Activated T-helper 2 cell treated with anti-CD3 and anti-CD28 coated beads, Interferon-gamma antibody, Interleukin-2, Interleukin-4, amounts not matched to agents 10 μg/mL and 5 μg/mL and 100 μg/mL, durations not matched to agents 14 hours and 24 hours and 36 hours (primary cell): ENCODE measurements at places on chromosomes 5 and 9.

- H3K27ac ChIP-seq: peak overlapping the region; percentile 54
- peak overlapping the region; percentile 94 for H3K4me3 ChIP-seq
- DNase-seq: no peak
- peaks cover 18% of the 10 kb centered on the region for H3K36me3 ChIP-seq
- peaks cover 25% of the 10 kb centered on the region for H3K4me1 ChIP-seq
These were observed 1.3 kb downstream of the RASA1 start for GRCh38 chr5:87268970-87269377.

DNA sequence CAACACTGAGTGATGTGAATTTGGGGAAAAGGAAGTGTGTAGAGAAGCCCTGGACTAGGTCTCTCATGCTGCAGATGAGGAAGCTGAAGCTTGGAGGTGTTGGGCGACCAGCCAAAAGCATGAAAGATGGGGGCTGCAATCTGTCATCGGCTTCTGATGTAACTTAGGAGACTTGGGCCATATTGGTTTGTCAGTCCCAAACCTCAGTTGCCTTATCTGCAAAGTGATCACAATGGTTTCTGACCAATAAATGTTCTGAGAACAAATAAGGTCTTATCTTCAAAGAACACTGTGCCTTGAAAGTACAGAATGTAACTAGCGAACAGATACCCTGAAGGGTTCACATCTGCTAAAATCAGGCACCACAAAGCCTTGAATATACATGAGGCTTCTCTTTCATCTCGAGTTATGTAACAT, 198.4 kb upstream of the NR3C1 start:
- DNase-seq: no peak
- H3K4me1 ChIP-seq: peaks cover 40% of the 10 kb centered on the region
- H3K4me3 ChIP-seq: no peak overlapping the region
- H3K36me3 ChIP-seq: peaks cover 13% of the 10 kb centered on the region
- no peak overlapping the region for H3K27ac ChIP-seq
- no peaks in the 10 kb centered on the region for H3K27me3 ChIP-seq

DNA sequence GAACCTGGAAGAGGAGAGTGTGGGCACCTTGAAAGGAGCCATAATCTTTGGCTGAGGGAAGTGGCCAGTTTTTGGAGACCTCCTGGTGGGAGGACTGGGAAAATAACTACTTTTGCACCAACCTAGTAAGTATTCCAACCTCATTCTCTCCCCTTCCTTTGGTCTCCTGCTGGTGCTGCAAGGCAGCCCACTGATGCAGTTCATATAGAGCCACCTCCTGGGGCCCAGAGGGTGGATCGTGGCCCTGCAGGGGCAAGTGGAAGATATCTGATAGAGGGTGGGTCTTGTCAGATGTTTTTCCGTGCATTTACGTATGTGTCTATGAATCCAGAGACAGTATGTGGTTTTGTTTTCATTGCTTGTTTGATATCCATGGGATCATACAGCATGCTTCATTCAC, 172.8 kb upstream of the PITX1 start:
- no peaks in the 10 kb centered on the region for H3K36me3 ChIP-seq
- no peak for DNase-seq
- H3K4me3 ChIP-seq: no peak overlapping the region
- H3K27ac ChIP-seq: no peak overlapping the region
- no peaks in the 10 kb centered on the region for H3K4me1 ChIP-seq
- H3K27me3 ChIP-seq: peaks cover 9% of the 10 kb centered on the region

- H3K27ac ChIP-seq: no peak overlapping the region
- peaks cover 17% of the 10 kb centered on the region for H3K27me3 ChIP-seq
- no peak for DNase-seq
- peaks cover 3% of the 10 kb centered on the region for H3K4me1 ChIP-seq
- no peak overlapping the region for H3K4me3 ChIP-seq
These were observed 168.5 kb downstream of the RAB3C start for GRCh38 chr5:58751222-58751837.

- H3K27ac ChIP-seq: no peak overlapping the region
- H3K4me3 ChIP-seq: no peak overlapping the region
- H3K27me3 ChIP-seq: peaks cover 14% of the 10 kb centered on the region
- H3K4me1 ChIP-seq: peaks cover 15% of the 10 kb centered on the region
These were observed 112.6 kb upstream of the MTAP start for GRCh38 chr9:21689854-21690253.

DNA sequence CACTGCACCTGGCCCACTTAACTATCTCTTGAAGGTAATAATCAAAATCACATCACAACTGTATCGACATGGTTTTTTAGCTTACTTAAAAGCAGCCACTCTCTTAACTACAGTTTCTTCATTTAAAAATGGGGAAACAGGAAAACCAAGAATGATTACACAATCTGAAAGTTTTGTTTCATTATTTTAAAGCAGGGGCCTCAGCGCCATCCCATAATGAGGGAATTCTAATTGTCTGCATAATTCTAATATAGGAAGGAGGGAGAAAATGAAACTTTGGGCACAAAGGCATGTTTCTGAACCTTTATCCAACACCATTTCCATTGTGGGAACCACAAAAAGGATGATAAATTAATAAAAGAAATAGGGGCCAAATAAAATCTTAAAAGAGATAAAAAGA, 7.6 kb downstream of the HACD4 start:
- H3K27ac ChIP-seq: no peak overlapping the region
- H3K27me3 ChIP-seq: no peaks in the 10 kb centered on the region
- no peak for DNase-seq
- H3K4me3 ChIP-seq: no peak overlapping the region

DNA sequence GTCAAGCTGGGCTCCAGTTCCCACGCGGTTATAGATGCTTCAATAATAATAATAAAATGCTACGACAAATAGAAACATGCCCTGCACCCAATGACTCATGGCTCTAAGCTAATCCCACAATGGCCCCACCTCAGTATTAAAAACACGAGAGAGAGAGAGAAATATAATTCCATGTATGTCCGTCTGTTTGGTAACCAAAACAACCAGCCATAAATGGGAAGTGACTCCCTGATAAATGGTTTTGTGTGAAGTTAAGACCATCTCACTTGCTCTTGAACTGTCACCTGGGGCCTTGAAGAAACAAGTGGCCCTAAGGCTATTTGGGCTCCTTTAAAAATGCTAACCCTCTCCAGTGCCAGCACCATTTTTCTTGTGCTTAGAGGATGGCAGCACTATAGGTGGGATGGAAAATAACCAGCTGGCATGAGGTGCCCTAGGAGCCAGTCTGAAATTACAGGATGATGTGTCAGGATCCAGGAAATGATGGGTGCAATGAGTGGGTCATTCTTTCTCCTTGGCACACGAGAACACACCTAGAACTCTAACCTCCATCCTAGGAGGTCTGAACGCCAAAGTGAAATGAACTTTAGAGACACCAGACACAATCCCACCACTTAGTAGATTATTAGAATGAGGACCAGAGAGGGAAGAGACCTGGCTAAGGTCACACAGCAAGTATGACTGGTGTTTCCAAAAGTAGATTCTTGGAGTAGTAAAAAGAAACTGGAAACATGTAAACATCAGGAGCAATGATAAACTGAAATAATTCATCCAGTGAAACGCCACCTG, 35.7 kb upstream of the ADRB2 start:
- no peaks in the 10 kb centered on the region for H3K36me3 ChIP-seq
- H3K4me3 ChIP-seq: no peak overlapping the region
- H3K27ac ChIP-seq: no peak overlapping the region
- H3K4me1 ChIP-seq: peaks cover 34% of the 10 kb centered on the region
